ENCODE measurements at places on chromosomes 3 and 15.

- no peak for DNase-seq
Measured at GRCh38 chr15:33284336-33284735, 26.4 kb upstream of the RYR3 start.

GRCh38 chr3:190272747-190273146 lies 49.5 kb downstream of the CLDN1 start:
- DNase-seq, result no peak

- DNase-seq, result no peak
Measured at GRCh38 chr15:66030650-66031049, 161.4 kb downstream of the RAB11A start.

DNA sequence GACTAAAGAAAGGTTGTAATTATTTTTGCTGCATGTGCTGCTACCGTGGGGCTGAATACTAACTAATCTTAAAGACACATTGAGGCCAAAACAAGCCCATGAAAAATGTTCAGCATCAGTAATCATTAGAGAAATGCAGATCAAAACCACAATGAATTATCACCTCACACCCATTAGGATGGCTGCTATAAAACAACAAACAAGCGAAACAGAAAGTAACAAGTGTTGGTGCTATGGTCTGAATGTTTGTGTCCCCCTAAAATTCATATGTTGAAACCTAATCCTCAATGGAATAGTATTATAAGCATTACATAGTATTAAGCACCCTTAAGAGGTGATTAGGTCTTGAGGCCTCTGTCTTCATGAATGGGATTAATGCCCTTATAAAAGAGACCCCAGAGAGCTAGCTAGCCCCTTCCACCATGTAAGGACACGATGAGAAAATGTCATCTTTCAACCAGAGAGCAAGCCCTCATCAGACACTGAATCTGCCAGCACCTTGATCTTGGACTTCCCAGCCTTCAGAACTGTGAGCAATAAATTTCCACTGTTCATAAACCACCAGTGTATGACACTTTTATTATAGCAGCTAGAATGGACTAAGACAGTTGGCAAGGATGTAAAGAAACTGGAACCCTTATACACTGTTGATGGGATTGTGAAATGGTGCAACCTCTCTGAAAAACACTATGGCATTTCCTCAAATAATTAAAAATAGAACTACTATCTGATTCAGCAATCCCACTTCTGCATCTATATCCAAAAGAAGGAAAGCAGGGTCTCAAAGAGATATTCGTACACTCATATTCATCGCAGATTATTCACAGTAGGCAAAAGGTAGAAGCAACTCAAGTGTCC lies 76.1 kb downstream of the REC114 start:
- no peak for DNase-seq

- DNase-seq, result no peak
Measured at GRCh38 chr3:114450008-114450596, 156.3 kb downstream of the TIGIT start.

- DNase-seq, result no peak
Measured at GRCh38 chr3:179551349-179552105, 11.2 kb upstream of the ACTL6A start.

DNA sequence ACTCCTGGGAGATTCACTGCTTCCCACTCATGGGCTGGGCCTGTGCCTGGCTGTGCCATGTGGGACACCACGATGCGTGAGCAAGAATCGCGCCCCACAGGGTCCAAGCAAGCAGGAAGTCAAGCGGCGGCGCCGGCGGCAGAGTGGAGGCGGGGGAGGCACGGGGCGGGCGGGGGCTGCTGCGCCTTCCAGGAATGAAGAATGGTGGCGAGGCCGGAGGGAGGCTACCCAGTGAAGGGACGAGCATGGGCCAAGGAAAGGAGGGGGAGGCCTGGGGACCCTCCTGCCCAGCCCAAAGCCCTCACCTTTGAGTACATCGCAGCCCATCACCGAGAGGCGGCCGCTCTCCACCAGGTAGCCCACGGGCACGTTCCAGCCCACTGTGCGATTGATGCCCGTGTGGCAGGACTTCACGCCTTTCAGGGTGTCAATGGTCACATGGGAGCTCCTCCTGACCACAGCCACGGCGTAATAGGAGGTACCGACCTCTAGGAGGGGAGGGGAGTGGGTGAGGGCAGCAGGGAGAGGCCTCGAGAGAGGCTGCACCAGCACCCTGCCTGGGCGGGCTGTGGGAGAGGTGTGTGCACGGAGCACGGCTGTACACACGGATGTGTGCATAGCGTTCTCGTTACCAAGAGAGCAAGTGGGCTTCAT lies 5.5 kb downstream of the MELTF start:
- DNase-seq, result no peak

DNA sequence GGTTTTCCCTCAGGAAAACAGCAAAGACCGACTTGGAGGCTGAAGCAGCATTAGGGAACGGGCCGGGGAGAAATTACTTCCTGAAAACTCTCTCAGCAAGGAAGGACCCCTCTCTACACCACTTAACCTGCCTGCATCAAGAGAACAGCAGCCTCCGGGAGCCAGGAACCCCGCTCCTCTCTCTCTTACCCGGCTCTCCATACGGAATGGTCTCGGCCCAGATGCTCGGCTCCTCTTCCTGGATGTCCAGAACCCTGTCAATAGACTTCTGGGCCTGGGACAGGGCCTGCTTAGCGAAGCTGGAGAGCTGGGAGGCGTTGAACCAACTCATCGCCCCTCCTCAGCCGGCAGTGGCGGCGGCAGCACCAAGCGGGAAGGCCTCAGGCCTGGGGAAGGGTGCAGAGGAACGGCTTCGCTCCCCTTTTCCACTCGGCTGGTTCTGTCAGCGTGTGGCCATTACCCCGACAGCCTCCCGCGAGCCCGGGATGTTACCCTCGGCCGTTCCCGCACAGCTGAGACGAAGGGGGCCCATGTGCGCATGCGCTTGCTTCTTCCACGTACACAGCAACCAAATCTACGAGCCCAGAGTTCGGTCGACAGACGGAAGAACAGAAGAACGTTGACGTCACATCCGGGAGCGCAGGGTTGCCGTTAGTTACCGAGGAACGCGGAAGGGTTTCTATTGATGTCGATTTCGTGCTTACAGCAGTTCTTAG lies at the start of gene TMF1:
TSS of gene TMF1 (minus strand) at position 578 of the 716 bp plus-strand sequence. CDS start at position 331, 247 bp downstream.
- peak; percentile 97 for DNase-seq

DNA sequence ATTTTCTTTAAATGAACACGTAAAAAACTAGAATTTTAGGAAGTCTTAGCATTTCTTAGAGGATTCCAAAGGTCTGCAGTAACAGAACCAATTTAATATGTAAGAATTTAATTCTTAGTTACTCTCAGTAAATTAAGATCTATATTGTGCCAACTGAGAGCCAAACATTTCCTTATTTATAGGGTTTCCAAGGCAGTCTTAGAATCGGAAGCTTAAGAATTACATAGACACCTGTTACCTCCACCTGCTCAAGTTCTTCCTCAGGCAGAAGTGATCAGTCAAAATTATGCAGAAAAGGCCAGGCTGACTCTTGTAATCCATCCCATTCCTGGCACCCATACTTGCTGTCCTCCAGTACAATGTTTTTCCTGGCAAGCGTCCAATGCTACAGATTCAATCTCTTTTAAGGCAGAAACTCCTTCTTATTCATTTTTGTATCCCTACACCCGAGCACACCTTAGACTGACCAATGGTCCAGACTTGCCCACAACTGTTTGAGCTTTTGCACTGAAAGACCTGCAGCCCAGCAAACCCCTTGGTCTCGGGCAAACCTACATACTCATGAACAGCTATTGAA lies 64.3 kb downstream of the NCEH1 start:
- no peak for DNase-seq

- DNase-seq, result no peak
Measured at GRCh38 chr3:111238885-111239284, 167.3 kb downstream of the NECTIN3 start.

- no peak for DNase-seq
Measured at GRCh38 chr15:84921121-84921520, 36.7 kb downstream of the SLC28A1 start.

GRCh38 chr3:7800006-7800780 lies 701.4 kb upstream of the LMCD1 start:
- no peak for DNase-seq

- DNase-seq, result no peak
Measured at GRCh38 chr15:31207246-31207645, 105.7 kb upstream of the TRPM1 start.

GRCh38 chr3:58034738-58035523 lies 26.7 kb downstream of the FLNB start:
- peak; percentile 3 for DNase-seq

DNA sequence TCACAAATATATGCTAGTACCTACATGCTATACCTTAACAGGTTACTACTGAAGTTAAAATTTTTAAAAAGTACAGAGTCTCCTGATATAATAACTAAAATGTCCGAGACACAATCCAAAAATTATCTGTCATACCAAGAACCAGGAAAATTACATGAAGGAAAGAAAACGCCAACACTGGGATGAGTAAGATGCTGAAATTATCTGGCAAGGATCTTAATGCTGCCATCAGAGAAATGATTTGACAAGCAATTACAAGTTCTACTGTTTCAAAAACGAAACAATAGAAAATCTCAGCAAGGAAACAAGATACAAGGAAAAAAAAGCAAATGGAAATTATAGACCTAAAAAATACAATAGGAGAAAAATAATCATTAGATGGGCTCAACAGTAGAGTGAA lies 92.5 kb downstream of the UBE3A start:
- no peak for DNase-seq

DNA sequence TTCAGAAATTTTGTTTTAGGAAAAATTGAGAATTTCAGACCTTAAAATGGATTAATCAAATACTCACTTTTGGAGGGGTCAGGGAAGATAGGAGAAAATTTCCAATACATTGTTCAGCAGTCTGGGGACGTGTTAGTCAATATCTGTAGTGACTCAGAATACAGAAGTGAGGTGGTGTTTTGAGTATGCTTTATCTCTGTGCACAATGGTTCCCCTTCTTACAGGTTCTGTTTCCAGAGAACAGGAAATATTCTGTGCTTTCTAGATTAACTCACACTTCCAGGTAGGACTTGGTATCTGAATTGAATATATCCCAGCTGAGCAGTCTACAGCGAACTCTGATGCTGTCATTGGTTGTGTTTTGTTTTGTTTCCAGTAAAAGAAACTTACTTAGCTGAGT lies 30.7 kb upstream of the CCDC54 start:
- no peak for DNase-seq

GRCh38 chr3:4600493-4600892 lies 107.3 kb downstream of the ITPR1 start:
- DNase-seq, result no peak

GRCh38 chr3:181901626-181902025 lies 189.9 kb downstream of the SOX2 start:
- no peak for DNase-seq

GRCh38 chr3:155362808-155363689 lies 69.6 kb upstream of the STRIT1 start:
- no peak for DNase-seq

GRCh38 chr3:116048991-116049390 lies 396.3 kb downstream of the LSAMP start:
- DNase-seq, result no peak

DNA sequence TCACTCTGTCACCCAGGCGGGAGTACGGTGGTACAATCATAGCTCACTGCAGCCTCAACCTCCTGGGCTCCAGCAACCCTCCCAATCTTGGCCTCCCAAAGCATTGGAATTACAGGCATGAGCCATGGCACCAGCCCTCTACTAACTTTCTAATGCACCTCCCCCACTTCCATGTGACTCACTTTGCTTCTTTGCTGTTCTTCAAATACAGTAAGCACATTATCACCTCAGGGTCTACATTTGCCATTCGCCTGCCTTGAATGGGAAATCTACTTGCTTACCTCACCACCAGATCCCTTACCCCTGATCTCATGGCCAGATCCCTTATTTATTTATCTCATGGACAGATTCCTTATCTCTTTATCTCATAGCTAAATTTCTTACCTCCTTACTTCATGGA lies 235.3 kb downstream of the KCNMB2 start:
- DNase-seq, result no peak

DNA sequence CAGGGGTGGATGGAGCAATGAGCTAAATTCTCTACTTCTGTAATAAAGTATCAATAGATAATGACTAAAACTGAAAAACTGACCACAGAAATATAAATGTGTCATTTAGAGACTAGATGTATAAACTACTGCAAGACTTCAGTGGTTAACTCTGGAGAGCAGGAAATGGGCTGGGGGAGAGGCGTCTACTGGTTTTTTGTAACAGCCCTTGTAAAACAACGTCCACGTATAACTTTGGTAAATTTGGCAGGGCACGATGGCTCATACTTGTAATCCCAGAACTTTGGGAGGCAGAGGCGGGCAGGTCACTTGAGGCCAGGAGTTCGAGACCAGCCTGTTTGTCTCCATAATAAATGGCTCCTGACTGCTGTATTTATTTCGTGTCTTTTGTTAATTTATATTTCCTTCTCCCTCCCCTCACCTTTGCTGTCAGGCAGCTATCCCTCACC lies 12.5 kb downstream of the RAB27A start:
- peak; percentile 31 for DNase-seq

GRCh38 chr3:25902586-25902985 lies 112.7 kb downstream of the OXSM start:
- no peak for DNase-seq

- DNase-seq, result no peak
Measured at GRCh38 chr3:72137865-72138861, 353.2 kb upstream of the PROK2 start.

- DNase-seq, result no peak
Measured at GRCh38 chr3:55893045-55893664, 406.0 kb upstream of the WNT5A start.

- no peak for DNase-seq
Measured at GRCh38 chr3:107798381-107798780, 275.6 kb downstream of the BBX start.

DNA sequence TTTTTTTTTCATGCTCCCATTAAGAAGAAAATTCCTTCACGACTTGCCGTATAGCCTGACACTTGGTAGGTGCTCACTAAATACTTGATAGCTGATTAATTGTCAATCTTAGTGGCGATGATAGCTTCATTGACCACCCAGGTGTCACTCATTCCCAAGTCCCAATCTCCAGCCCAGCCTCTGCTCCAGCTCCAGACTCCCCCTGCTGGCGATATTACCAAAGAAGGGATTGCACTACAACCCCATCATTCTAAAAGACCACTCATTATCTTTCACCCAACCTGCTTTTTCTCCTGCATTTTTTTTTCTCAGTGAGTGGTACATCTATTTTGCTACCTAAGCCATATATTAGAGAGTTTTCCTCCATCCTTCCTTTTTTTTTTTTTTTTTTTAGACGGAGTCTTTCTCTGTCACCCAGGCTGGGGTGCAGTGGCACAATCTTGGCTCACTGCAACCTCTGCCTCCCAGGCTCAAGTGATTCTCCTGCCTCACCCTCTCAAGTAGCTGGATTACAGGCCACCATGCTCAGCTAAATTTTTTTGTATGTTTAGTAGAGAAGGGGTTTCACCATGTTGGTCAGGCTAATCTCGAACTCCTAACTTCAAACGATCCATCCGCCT lies 19.5 kb upstream of the COMMD2 start:
- peak; percentile 10 for DNase-seq

- DNase-seq, result no peak
Measured at GRCh38 chr15:79433276-79433990, 1.3 kb downstream of the MINAR1 start.

Data from T-helper 9 cell (primary cell).